Testis (tissue), 5 donors: ENCODE measurements at places on chromosomes 5 and 9. TPM values are rescaled to one million over a fixed set of nuclear protein-coding genes. Genes with fewer than 3 reads are reported as not detected.

DNA sequence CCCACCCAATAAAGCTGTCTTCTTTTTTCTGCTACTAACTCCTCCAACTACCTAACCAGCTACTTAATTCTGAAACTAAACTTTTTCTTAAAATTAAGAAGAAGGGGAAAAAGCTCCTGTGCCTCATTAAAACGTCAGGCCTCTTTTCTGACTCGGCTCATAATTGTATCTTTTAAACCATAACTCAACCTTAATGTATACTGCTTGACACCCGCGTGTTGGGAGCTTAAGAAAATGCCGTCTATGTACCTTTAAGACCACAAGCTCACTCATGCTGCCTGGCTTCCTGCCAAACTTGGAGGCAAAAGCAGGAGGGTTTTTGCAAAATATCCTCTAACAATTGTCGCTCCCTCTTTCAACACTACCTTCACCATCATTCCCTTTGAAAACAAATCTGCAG, 5.0 kb downstream of the EBF1 start:
- peak; percentile 79 for DNase-seq

The ANGPTL2 gene
- total RNA-seq: 2.4 TPM

- peak; percentile 61 for DNase-seq
Measured at GRCh38 chr5:142981886-142982820, 212.0 kb downstream of the ARHGAP26 start.

DNA sequence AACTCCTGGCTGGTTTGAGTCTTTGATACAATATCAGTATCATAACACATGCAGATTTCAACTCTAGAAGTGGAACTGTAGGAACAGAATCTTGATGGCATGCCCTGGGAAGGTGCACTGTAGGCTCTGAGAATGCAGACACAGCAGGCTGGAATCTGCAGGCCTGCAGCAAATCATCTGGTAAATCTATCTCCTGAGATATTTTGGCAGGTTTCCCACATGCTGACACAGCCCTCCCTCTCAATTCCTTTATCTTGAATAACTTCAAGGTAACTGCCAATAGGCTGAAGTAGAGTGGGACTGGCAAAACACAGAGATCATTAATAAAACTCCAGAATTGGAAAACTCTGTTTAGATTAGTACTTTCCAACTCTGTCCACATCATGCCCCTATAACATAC, 177.8 kb upstream of the PCSK5 start:
- no peak for DNase-seq

The MAMDC2 gene
- 13.7 TPM for total RNA-seq

The IFNB1 gene
- total RNA-seq: not detected

DNA sequence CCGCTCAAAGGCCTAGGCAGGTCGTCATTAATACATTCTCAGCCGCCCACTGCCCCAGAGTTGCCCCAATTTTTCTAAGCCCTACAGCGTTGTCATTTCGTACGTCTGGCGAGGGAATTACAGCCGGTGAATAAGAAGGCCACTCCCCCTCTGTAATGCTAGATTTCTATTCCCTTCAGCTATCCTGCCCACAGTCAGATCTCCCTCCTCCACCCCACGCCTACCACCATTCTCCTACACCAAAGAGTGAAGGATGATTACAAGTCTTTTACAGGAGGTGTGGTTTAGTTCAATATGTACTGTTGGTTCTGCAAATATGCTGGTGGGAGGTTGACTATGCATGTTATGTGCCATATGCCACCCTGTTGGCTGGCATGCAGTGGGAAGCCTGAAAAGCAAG, 83.7 kb upstream of the SMIM15 start:
- DNase-seq: no peak

- DNase-seq: peak; percentile 64
Measured at GRCh38 chr5:154543380-154543779, 65.4 kb upstream of the HAND1 start.

The FOXD4L6 gene
- total RNA-seq: not detected

DNA sequence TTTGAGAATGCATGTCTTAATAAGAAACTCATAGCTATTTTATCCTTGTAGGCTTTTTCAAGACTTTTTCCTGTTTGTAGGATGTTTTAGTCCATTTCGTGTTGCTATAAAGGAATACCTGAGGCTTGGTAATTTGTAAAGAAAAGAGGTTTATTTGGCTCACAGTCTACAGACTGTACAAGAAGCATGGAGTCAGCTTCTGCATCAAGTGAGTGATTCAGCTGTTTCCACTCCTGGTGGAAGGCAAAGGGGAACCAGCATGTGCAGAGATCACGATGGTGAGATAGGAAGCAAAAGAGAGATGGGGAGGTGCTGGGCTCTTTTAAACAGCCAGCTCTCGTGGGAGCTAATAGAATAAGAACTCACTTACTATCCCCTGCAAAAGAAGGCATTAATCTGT, 177.3 kb downstream of the ALDH1A1 start:
- no peak for DNase-seq
